Right cardiac atrium (tissue), 5 donors: ENCODE measurements at places on chromosomes 6 and 20. TPM values are rescaled to one million over a fixed set of nuclear protein-coding genes. Genes with fewer than 3 reads are reported as not detected.

GRCh38 chr6:119533603-119534279 is 184.2 kb upstream of the MAN1A1 start:
- DNase-seq = no peak

- DNase-seq = no peak
These were observed 519.4 kb upstream of the ZNF337 start for GRCh38 chr20:26216025-26216424.

GRCh38 chr6:104653781-104654180 is 205.9 kb downstream of the HACE1 start:
- DNase-seq = no peak

- DNase-seq = no peak
These were observed 3.9 kb downstream of the SLC22A2 start for GRCh38 chr6:160254467-160255312.

DNA sequence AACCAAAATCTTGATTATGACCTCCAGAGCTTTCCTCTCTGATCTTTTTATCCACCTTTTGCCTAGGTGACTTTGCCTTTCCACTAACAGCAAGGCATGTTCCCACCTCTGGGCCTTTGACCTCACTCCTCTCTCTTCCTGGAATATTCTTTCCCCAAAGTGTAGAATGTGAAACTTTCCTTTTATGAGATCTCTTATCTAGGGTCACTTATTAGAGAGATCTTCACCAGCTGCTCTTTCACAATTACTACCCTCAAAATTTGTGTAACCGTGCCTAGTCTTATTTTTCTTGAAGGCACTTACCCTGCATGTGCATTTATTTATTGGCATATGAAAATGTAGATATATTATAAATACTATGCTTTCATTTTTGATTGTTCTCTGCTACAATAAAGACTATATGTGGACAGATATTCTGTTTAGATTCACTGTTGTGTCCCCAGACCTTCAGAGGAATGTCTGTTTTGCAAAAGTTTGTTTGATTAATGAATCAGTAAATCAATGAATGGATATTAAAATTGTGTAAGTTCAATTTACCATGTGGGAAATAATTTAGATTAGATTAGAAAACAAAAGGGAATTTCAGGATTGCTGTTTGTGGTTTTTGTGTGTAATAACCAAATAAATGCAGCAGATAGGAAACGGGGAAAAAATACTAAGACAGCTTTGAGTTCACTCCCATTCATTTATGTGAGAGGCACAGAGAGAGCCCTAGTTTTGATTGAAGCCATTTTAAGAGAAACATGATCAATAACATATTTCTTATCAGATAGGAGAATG is 207.0 kb downstream of the ADGB start:
- no peak for DNase-seq

DNA sequence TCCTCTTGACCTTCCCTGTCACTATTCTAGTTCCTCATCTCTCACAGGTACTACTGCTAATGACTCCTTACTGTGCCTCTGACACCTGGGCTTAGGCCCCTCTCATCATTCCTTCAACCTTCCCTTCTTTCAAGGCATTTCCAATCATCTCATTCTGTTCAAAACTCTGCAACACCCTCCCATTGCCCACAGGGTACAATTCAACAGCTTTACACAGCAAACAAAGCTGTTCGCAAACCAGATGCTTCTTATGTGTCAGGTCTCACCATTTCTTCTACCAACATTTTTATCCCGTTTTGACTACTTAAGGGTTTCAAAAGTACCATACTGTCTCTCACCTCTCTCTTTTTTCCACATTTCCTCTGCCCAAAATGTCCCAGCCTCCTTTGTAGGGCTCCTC is 84.4 kb upstream of the ID4 start:
- no peak for DNase-seq

- no peak for DNase-seq
These were observed 790.1 kb downstream of the TENT5A start for GRCh38 chr6:80962382-80962781.

GRCh38 chr20:24473435-24474223 is 4.2 kb downstream of the SYNDIG1 start:
- no peak for DNase-seq

DNA sequence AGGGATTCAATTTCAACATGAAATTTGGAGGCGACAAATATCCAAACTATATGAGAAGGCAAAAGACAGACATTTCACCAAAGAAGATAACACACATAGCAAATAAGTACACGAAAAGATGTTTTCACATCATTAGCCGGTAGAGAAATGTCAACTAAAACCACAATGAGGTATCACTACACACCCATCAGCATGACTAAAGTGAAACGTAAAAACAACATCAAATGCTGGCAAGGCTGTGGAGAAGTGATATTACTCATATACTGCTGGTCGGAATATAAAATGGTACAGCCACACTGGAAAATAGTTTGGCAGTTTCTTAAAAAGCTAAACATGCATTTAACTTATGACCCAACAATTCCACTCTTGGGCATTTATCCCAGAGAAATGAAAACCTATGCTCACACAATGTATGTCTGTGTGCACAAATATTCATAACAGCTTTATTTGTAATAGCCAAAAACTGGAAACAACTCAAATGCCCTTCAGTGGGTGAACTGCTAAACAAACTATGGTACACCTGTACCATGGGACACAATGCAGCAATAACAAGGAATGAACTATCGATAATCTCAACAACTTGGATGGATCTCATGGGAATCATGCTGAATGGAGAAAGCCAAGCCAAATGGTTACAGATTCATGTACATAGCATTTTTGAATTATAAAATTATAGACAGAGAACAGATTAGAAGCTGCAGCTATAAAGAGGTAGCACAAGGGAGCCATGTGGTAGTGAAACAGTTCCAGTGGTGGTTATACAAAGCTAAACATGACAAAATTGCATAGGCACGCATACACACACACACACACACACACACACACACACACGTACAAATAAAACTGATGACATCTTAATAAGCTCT is 8.6 kb downstream of the ADAT2 start:
- no peak for DNase-seq

DNA sequence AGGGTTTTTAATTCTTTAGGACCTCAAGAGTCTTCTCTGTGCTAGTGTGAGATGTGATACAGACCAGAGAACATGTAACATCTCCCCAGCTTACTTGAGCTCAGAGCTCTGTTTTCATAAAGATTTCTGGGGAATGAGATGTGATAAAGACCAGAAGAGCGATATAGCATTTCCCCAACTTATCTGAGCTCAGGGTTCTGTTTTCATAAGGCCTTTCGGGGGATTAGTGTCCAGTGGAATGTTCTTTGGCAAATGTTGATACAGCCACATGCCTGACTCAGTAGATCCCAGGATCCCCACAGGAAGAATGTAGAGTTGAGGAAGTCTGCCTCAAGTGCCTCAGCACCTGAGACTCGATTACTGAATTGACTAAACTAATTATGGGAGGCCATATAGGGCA is 18.7 kb upstream of the TOP1 start:
- DNase-seq = no peak

GRCh38 chr20:46970937-46971630 is 76.4 kb downstream of the EYA2 start:
- no peak for DNase-seq

DNA sequence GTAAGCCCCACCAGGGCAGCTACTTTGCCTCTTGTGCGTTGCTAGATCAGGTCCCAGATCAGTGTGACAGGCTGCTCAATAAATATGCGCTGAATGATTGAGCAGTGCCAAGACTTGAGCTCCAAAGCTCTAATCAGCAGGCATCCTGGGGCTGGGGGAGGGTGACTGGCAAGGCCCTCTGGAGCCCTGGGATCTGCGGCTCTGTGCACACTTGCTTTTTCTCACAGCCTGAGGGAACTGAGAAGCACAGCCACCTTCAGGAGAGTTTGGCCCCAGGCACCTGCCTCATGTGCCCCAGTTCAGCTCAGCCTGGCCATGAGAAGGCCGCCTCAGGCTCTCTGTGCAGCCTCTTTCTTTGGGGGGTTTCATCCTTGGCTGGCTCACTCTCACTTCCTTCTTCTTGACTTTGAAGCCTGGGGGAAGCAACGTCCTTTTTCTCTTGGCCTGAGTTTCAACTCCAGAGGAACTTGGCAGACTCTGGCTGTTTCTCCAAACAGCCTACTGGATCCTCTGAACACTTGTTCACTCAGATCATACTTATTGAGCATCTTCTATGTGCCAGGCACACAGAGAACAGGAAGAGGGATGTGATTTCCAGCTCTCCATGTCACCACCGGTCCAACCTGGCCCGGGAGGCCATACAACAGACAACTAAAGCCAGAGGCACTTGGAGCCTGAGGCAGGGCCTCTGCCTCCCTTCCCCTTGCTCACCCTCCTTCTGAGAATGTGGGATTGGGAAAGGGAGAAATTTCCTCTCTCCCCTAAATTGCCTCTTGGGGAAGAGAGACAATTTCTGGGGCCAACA is 114.0 kb downstream of the VEGFA start:
- no peak for DNase-seq

- DNase-seq = no peak
These were observed 207.6 kb upstream of the CDH4 start for GRCh38 chr20:61044499-61044898.

GRCh38 chr20:24403406-24403805 is 66.0 kb upstream of the SYNDIG1 start:
- no peak for DNase-seq

- DNase-seq = no peak
These were observed 15.3 kb downstream of the RSPO4 start for GRCh38 chr20:986733-987355.

GRCh38 chr20:53712212-53712977 is 118.8 kb upstream of the ZNF217 start:
- DNase-seq = no peak

The LYRM2 gene
- 45.2 TPM for total RNA-seq

The MOG gene
- total RNA-seq = 2.4 TPM
